Activated T-cell treated with anti-CD3 and anti-CD28 coated beads for 48 hours (primary cell): ENCODE measurements at places on chromosomes 1 and 21.

GRCh38 chr21:27196651-27197050 is 229.8 kb upstream of the ADAMTS5 start:
- no peak for DNase-seq

- no peak for DNase-seq
Measured at GRCh38 chr1:227255086-227255732, 63.1 kb downstream of the CDC42BPA start.

- no peak for DNase-seq
Measured at GRCh38 chr1:76170084-76170483, 95.5 kb downstream of the ST6GALNAC3 start.

- no peak for DNase-seq
Measured at GRCh38 chr1:163205513-163205912, 2.8 kb upstream of the RGS5 start.

DNA sequence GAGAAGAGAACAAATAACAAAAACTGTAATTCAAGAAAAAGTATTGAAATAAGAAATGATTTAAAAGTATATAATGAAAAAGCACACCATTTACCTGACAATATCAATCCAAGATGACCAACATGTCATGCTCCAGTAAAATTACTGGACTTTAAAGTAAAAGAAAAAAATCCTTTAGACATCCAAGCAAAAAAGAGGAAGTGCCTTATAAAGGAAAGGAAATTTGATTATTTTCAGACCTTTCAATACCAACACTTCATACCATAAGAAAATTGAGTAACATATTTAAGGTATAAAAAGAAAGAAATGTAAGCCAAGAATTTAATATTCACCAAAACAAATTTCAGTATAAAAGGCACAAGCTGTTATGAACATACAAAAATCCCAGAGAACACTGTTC is 46.2 kb upstream of the SSX2IP start:
- DNase-seq, result no peak

GRCh38 chr1:206591226-206591625 is 21.0 kb downstream of the EIF2D start:
- no peak for DNase-seq

- no peak for DNase-seq
Measured at GRCh38 chr1:5577255-5578040, 414.8 kb downstream of the NPHP4 start.

GRCh38 chr1:201317551-201317950 is 34.2 kb downstream of the PKP1 start:
- no peak for DNase-seq

- no peak for DNase-seq
Measured at GRCh38 chr21:45040739-45041138, 33.6 kb upstream of the ADARB1 start.

DNA sequence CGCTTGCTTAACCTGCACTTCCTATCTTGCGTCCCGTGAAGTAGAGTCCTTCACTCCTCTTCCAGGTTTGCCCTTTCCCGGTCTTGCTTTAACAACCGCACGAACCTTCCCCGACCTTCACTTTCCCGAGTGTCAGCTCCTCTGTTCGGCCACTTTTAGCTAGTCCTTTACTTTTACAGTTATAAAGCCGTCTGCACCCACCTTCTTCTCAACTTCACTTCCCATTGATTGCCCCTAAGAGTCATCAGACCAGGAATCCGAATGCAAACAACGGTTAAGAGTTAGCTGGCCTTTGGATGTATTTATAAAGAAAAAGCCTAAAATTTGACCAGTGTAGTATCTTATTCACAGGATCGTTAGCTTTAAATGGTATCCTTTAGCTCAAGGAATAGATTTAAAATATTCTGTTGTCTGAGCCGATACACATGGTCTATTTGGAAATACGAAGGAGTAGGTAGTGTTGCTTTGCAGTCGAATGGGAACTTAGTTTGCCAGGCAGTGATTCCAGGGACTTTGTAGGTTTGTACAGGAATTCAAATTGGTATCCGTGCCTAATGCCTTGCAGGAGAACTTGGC is 1.4 kb downstream of the PPP2R5A start:
- no peak for DNase-seq

- DNase-seq, result no peak
Measured at GRCh38 chr1:208251015-208251414, 6.8 kb upstream of the PLXNA2 start.

DNA sequence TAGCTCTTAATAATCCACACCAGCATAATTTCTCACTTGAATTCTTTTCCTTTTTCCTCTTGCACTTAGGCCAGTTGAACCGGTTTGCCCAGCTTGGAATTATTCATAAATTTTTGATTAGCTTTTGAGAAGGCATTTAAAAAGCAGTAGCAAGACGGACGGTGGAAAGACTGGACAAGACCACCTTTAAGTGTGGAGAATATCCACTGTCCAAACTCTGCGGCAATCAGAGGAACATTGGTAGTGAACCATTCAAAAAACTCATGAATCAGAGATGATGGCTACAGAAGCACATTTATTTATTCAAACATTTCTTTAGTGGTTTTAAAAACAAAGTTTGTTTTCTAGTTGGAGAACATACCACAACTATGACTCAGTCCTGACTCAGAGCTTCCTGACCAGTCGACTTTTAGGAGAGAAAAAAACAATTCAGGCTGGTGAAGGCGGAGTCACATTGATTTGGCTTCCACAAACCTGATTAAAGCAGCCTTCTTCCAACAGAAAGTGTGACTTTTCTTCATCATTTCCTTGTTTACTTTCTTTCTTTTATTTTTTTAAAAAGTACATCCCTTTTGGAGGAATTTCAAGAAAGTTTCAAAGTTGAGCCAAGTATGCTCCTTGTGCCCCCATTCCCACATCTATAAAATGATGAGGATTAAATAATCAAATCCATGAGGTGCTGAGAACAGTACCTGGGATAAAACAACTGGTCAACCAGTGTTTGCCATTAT is 128.8 kb downstream of the ADSS2 start:
- no peak for DNase-seq

DNA sequence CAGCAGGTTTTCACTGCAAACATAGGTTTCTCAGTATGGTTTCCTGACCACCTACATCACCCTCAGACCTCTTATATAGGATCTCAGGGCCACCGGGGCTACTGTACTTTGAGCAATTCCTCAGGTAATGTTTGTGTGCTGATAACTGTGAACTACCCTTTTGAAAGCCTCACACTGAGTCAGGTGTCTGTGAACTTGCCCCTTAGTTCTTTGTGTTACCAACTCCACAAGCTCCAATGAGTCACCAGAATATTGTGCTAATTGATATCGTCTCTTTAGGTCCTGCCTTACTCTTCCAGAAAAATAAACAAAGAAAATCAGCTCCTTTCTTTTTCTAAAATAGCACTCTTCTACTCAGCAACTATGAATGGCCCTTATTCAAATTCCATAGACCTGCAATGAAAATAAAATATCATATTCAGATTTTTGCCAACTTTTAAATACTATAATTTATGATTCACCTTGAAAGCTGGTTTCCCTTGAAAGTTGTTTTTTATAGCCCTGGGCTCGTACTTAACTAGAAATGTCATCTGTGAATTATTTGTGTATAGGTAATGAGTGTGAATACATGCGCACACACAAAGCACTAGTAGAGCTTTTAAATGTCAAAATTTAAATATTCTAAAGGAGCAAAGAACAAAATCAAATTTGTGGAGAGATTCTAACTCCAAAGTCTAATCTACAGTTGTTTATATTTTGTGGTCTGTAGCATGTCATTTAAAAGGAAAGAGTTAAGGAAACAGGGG is 88.1 kb upstream of the WARS2 start:
- no peak for DNase-seq

- DNase-seq, result no peak
Measured at GRCh38 chr21:25901330-25901979, 166.7 kb downstream of the GABPA start.

DNA sequence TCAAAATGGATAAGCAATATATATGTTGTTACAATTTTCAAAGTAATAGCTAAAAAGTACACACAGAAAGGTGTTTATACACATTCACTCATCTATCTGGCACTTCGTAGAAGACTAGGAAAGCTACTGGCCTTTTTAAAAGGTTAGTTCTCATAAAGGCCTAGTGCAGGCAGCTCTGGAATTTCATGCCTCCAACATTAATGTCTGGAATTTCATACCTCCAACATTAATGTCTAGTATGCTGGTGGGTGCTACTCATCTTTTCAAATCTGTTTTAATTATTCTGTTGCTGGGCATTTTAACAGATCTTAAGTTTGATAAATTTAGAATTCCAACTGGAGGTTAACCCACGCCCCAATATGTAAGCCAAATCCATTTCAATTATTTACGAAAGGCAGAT is 124.2 kb downstream of the AKT3 start:
- no peak for DNase-seq

- DNase-seq, result no peak
Measured at GRCh38 chr1:199116488-199116887, 477.6 kb downstream of the PTPRC start.

DNA sequence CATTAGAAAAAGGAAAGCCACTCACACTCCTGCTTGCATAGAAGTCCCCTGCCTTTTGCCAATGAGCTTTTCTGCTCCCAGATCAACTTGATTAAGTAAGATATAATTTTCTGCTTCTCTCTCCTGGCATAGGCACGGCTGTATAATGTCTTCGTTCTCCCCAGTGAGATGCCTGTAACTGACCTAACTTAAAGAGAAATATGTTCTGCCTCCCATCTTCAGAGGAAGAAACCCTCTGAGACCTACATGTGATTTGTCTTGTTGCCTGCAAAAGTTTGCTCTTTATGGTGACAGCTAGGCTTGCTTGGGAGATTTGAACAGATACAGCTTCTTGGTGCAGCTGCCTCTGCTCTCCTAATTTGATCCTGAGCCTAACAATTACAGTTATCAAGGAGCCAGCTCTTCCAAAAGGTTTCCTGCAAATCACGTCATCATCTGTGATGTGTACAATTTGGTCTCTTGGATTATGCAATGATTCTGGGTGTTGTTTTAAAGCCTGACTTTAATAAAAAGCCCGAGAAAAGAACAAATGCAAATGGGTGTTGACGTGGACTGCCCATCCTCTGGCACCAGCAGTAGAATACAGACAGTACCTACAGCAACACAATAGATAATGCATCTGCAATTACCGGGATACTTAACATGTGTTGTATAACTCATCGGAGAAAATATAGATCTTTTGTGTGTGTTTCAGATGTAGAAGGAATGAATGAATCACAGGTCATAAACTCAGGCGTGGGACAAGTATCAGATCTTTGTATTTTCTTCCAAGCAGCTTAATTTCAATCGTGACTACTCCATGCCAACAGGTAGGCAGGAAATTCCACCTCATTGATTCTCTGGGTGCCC is 76.2 kb upstream of the KAZN start:
- DNase-seq, result no peak

- no peak for DNase-seq
Measured at GRCh38 chr1:50936321-50936720, 23.7 kb downstream of the FAF1 start.

DNA sequence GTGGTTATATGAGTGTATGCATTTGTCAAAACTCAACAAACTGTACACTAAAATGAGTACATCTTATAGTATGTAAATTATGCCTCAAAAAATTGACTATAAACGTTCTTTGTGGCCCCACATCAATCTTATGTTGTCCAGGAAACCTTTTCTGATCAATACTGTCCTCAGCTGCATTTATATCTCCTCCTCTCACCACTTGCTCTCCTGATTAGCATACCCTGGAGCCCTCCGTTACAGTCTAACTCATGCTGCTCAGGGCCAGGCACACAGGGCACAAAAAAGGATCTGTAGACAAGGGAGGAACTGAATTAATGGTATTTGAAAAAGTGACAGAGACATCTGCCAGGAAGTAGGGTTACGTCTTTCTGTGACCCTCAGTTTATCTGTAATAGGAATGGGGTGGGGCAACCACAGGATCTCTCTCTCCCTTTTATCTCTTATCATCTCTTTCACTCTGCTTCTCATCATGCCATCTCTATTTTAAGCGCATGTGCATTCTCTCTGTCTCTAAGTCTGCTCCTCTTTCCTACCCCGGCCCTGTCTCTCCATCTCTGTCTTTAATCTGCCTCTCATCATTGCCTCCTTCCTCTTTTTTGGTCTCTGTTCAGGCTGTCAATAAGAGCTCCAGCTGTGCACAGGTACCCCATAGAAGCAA is 7.0 kb upstream of the TAL1 start:
- DNase-seq, result no peak

- DNase-seq, result no peak
Measured at GRCh38 chr1:10673109-10673711, 123.2 kb downstream of the CASZ1 start.

DNA sequence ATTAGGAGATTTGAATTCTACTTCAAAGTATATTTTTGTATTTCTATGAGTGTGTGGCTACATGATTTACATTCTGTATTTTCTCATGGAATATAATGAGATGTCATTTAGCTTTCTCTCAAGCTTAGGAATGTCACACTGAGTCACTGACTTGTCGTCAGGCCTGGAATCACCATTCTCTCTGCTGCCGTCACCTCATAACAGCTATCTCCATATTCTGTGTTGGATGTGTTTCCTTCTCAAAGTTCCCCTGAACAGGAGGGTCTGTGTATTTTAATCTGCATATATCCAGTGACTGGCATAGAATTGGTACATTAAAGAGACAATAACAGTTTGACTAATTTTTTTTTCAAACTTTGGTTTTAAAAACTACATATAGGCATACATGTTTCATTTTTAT is 35.9 kb downstream of the LYPLAL1 start:
- DNase-seq, result no peak

GRCh38 chr1:110875216-110875731 is 2.3 kb downstream of the CD53 start:
- no peak for DNase-seq

GRCh38 chr1:222522105-222522915 is 25.6 kb downstream of the HHIPL2 start:
- DNase-seq, result no peak

GRCh38 chr1:59819566-59820438 is 5.1 kb downstream of the HOOK1 start:
- DNase-seq, result no peak

GRCh38 chr1:193415256-193415655 is 228.8 kb upstream of the B3GALT2 start:
- no peak for DNase-seq

DNA sequence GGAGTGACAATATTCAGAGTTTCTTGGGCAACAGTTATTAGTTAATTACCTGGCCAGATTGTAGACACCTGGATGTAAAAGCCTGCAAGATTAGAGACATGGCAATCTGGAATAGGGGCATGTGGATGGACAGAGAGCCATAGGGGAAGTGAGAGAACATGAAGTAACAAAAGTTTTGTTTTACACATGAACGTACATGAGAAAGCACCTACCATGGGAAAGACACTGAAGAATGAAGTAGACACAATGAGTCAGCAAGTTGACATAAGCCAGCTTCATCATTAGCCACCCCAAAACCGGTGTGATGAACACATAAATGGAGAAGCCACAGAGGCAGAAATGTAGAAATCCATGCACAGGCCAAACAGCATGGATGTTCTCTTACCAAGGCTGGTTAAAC is 462.1 kb upstream of the C1orf87 start:
- DNase-seq, result no peak

GRCh38 chr1:86871001-86871400 is 42.9 kb downstream of the SELENOF start:
- no peak for DNase-seq

GRCh38 chr1:39666772-39667171 is 5.1 kb downstream of the NT5C1A start:
- peak; percentile 36 for DNase-seq

GRCh38 chr1:59298026-59298583 is 1.2 kb downstream of the FGGY start:
- DNase-seq, result no peak
